ENCODE measurements at places on chromosomes 1 and 21.

- no peak for DNase-seq
Observed at GRCh38 chr1:24898909-24899439, 31.1 kb downstream of the RUNX3 start.

DNA sequence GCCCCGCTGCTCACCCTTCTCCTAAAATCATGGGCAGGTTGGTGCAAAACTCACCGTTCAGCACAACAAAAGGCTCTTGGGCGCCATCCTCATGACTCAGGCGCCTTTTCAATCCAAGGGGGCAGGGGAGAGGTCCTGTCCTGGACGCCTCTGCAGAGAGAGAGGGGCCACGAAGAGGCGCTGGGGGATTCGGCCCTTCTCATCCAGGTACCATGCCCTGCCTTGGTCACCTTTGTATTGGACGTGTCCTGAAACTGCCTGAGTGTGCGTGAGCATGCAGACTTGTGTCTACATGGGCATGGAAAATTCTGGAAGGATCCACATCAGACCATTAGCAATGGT, 53.5 kb downstream of the SLC37A1 start:
- DNase-seq: no peak

GRCh38 chr1:63906047-63906704, 132.4 kb downstream of the ROR1 start:
- DNase-seq: no peak

DNA sequence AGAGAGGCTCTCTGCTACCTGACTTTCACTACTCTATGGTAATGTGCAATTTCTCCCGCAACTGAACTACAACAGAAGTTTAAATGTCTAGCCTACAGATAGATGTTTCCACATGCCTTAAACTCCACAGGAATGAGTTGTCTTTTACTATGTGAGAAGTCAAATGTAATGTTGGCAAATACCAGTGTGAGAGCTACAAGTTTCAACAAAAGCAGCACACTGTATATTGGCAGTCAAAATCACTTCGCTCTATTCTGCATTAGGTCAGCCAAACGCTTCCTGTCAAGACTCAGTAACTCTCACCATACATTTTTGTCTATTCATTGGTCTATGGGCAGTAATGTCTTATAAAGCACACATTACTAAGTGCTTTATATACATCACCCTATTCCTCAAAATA, 41.9 kb downstream of the LUZP1 start:
- no peak for DNase-seq

DNA sequence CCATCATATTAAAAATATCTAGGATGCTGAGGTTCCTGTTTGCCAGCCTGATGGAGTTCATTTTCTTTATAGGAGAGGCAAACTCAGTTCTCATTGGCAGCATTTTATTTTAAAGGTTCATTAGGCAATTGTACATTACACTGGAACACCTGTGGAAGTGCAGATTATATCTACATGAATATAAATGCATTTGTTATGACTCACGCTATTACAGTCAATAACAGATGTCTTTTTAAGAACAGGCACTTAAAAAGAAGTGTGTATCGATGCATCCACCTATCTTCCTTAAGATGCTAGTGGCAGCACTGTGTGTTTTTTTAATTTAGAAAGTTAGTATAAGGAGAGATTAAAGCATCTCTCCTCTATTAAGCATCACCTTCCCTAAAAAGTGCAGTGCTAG, 276.5 kb downstream of the PRDM2 start:
- DNase-seq: no peak

DNA sequence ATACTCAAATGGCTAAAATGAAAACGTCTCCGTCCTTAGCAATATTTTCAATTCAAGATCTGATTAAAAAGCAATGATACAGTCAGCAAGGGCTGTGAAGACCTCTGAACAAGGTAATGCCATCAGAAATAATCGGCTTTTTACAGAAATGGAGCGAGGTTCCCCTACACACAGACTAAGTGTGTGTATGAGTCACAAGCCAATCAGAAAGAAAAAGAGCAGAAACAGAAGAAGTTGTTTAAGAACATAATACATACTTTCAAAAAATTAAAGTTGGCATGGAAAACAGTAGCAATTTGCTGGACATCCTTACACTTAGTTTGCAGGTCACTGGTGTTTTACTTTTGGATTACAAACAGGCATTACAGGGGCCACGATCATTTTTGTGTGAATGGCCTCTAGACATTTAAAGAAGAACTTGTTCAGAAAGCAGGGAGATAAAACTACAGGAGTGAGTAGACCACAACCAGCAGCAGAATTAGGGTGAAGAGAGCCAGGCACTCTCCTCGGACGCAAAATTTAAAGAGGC, 350.0 kb upstream of the RUNX1 start:
- no peak for DNase-seq

DNA sequence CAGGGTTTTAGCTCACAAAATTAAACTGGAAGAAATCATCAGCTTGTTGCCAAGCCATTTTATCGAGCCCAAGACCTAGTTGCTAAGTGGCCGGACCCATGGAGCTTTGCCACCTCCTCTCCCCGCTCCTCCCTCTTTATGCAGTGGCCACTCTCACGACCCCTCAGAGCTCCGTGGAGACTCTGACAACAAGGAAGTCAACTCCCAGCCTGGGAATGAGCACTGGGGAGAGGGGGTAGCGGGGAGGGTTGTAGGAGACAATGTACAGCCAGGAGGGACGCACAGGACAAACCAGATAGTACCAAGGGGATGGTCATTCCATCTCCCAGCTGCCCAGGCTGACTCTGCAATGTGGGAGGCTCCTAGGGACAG, 250.9 kb downstream of the SIPA1L2 start:
- no peak for DNase-seq

DNA sequence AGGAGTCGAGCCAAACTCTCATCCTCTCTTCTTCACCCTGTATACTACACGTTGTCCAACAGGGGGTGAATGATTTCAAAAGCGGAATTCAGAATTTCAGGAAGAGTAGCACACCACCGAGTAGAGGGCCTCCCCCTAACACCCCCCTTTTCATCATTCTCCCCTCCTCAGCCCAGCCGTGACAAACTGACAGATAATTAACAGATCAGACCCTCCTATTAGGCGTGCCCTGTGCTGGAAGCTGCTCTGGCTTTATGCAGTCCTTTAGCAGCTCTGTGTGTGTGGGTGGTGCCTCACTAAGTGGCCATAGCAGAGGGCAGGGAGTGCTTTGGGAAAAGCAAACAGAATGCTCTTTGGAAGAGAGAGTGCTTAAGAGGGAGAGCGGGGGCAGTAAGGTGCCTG, 44.3 kb downstream of the PEX14 start:
- DNase-seq: no peak

DNA sequence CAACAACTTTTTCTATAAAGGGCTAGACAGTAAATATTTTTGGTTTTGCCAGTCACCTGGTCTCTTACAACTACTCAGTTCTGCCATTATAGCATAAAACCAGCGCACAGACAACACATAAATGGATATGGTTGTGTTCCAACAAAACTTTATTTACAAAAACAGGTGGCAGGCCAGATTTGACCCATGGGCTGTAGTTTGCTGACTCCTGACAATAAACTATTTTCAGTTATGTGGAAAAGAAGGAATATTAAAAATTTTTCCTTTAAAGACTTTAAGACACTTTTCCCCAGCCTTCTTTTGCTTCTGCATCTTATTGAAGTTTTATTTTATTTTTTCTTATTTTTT, 16.0 kb downstream of the EIF2D start:
- DNase-seq: no peak

DNA sequence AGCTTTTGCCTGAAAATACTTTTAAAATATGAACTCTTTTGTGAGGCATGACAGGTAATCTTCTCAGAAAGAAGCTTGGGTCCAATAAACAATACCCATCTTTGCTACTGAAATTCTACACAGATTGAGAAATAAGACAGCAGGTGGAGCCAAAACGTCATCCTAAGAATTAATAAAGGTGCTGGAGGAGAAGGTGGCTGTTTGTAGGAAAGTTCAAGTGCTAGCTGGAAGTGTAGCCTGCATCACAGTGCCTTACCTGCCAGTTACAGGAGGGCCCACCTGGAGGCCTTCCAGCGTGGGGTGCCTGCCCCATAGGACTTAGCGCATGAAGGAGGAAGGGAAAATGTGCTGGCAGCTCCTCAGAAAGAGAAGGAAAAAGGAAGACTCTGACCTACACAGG, 93.7 kb downstream of the TTC3 start:
- DNase-seq: no peak

- no peak for DNase-seq
Observed at GRCh38 chr21:31500982-31501381, 156.9 kb upstream of the TIAM1 start.

DNA sequence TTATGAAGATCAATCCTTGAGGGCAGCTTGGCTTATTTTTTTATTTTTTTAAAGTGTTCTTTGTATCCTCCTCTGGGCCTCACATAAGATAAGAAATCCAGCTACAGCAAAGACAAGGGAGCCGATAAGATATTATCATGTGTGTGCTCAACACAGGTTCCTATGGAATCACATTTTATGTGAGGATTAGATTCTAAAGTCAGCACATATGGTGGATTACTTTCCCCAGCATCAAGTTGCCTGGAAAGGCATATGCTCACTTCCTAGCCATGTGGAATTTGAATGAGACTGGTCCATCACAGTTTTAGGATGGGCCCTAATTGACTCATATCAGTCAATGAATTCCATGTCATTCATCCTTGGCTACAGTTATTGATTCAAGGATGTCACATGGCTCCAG, 456.9 kb upstream of the LRRC7 start:
- DNase-seq: no peak

- DNase-seq: no peak
Observed at GRCh38 chr1:172776071-172776470, 117.2 kb downstream of the FASLG start.

- no peak for DNase-seq
Observed at GRCh38 chr1:54277451-54278341, 77.7 kb downstream of the MRPL37 start.

GRCh38 chr1:43238991-43239469, 30.8 kb upstream of the TMEM125 start:
- DNase-seq: no peak

DNA sequence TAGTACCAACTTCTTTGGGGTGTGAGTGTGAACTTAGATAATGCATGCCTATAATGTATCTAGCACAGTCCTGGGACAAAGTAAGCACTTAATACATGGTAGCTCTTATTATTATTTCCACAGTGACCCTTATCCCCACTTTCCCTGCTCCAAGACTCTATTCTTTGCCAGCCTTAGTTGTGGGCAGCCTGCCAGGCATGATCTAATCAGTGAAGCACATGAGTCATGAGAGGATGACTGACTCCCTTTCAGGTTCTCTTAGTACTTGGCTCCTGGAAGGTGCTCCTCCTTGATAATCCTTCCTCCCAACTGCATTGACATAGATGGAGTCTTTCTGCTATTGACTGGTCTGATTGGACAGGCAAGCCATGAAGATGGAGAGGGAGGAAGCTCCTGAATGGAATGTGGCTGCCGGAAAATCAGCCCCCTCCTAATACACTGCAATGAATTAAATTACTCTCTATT, 17.4 kb upstream of the GNG12 start:
- DNase-seq: no peak

DNA sequence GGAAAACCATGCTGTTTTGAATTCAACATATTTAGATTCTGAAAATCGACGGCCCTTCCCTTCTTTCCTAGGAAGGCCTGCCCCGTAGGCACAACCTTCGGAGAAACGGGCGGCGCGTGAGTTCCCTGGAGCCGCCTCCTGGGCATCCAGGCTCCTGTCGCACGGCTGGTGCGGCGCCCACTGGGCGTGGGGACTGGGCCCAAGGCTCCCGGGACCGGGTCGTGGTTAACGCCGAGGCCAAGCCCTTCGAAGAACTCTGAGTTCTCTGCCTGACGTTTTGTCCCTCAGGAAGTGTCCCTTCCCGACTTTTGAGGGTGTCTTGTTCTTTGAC, 19.2 kb upstream of the TBX15 start:
- no peak for DNase-seq

DNA sequence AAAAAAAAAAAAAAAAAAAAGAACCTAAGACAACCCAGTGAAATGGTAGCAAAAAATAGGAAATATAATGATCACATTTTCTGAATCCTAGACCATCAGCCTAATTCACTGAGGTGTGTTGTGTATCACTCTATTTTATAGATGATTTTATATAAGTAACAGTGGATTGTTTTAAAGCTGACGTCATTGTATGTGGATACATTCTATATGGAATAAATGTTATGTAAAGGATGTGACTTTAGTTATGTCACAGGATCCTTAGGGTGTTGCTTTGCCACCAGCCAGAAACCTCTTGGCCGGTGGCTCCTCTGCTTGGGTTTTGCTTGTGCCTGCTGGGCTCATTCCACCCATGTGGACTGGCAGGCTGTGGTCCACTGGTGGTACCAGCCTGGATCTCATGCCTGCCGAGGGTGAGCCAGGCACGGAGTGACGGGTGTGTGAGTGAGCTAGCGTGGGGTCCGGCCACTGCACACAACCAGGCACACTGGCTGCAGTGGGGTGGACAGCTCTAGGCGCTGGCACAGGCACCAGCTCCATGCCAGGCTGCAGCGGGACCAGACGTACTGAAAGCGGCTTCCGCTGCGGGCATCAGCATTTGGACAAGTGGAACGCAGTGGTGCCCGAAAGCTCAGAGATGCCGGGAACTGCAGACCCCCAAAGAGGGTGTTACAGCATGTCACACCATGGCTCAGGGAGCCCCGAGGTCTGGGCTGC, 44.5 kb downstream of the ZBTB8OS start:
- DNase-seq: no peak

GRCh38 chr1:180841415-180841814, 71.3 kb upstream of the KIAA1614 start:
- no peak for DNase-seq

DNA sequence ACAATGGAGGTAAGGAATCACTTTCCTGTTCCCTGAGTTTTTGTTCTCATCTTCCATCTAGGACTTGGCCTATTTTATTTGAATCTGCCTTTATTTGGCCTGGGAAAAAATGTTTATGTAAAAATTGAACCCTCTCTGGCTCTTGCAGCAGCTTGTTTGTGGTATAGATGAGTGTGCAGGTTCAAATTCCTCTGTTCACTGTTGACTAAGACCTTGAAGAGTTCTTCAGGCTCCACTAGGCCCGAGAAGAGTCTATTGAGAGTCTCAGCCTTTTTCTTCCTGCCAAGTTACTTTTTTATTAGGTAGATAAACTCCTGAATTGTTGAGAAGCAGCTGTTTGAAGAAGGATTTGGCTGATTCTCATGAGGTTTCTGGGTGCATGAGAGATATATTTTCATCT, 248.8 kb upstream of the ADGRL2 start:
- no peak for DNase-seq

GRCh38 chr1:228184152-228184551, 18.5 kb downstream of the IBA57 start:
- no peak for DNase-seq

DNA sequence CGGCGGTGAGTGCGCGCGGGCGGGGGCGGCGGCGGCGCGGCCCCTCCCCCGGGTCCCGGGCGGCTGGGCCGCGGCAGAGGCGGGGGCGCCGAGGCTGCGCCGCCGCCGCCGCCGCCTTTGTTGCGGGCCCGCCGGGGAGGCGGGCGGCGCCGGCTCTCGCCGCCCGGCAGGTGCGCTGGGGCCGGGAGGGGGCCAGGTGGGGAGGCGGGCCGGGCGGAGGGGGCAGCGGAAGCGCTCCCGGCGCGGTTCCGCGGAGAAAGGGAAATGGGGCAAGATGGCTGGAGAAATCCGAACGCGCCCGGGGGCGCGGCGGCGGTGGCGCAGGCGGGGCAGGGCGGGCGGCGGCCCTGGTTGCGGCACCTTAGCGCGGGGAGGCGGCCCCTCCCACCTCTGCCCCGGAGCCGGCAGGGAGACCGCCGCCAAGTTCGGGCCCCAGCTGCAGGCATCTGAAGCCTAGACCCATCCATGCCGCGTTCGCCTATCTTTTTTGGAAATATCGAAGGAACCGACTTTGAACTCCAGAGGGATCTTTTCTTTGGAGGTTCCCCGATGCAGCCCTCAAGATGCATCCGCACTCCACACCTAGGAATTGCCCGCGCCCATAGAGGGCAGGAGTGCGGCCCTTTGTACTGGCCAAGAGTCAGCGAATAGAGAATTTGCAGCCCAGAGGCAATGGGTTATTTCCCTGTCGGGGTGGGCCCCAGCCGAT, 479 bp downstream of the POGK start:
- no peak for DNase-seq

Measured in SK-N-MC (cell line).